ENCODE measurements at places on chromosomes 1 and 21.

- DNase-seq: peak; percentile 35
These were observed 35.5 kb downstream of the MAN1C1 start for GRCh38 chr1:25651824-25652741.

- no peak for DNase-seq
These were observed 181.5 kb downstream of the NPHP4 start for GRCh38 chr1:5810553-5811270.

DNA sequence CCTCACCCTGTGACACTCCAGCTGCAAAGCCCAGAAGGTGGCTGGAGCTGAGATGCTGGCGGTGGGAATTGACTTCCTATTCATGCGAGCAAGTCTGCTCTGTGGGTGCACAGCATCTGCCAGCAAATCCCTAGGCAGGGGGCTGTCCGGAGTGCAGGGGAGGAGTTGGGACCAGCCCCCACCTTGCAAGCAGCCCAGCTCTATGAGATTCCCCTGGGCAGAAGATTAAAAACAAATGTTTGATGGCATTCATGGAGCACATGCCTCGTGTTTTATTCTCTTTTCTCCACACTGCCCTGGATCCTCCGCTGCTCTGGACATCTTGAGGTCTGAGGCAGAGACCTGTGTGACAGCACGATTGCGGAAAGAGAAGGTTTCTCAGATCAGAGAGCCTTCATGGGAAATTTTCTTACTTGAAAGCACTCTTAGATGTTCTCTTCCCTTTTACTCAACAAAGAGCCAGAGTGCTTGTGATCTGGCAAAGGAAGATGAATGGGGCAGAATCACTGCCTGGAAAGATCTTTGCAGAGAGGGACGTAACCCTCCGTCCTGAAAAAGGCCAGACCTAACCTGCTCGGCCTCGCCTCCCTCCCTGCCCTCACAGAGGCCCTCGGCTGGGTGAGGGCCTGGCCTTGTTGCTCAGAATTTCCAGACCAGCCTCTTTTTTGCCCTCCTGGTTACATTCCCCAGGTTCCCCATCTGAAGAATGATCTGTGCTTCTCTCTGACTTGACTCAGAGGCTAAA is 597.1 kb downstream of the KIF26B start:
- DNase-seq: no peak

DNA sequence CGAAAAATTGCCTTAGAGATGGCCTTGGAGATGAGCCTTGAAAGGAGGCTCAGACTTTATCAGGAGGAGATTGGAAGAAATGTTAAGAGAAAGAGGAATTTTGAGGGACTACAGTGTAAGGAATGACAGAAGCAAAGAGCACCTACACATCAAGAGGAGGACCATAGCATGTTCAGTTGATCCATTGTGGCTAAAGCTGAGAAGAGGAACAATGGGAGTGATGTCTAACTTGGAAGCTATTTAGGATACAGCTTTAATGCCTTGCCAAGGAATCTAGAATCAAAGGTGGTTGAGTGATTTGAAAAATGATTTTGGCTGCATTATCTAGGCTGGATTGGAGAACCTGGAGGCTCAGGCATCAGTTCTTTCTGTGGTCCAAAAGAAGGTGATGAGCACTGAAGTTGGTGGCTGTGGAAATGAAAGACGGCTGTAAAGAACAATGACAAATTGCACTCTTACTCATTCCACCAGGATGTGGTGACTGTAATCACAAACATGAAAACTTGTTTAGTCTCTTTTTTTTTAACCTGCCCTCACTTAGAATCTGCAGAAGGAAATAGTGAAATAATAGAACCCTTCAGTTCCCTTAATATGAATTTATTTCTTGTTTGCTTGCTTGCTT is 11.3 kb downstream of the FAM20B start:
- no peak for DNase-seq

Data from caudate nucleus (tissue), 63 donors.